LoVo (cell line): ENCODE measurements at places on chromosomes 7 and 10.

DNA sequence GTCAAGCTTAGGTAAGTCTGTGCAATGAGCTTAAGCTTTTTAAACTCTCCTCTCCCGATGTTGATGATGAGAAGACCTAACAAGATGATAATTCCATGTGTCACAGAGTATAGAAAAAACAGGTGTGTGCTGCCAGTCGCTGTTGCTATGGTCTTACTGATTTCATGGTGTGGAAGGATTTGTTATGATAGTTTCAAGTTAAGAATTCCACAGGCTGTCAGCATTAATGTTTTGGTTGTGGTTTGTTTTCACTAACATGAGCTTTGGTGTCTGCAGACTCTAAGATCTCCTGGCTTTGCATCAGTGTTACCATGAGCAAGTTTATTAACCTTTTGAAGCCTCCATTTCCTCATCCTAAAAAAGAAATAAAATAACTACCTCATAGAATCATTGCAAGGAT, 123.7 kb downstream of the NSUN6 start:
- no peak for DNase-seq

DNA sequence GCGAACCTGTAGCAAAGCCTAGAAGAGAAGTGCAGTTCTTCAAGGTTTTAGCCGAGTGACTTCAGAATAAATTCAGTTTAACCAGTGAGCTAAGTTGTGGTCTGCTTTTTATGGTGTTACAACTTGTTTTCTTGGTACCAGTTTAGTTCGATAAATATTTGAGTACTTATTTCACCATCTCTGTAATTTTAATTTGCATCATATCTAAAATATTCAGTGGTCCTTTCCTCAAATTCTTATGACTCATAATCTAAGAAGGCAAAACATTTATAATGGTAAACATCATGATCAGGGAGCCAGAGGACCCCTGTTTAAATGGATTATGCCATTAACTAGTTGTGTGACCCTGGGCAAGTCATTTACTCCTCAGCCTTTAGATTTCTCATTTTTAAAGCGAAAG, 4.1 kb upstream of the BMPER start:
- DNase-seq: no peak

GRCh38 chr7:90459888-90460287, 9.6 kb upstream of the PTTG1IP2 start:
- peak; percentile 26 for DNase-seq

DNA sequence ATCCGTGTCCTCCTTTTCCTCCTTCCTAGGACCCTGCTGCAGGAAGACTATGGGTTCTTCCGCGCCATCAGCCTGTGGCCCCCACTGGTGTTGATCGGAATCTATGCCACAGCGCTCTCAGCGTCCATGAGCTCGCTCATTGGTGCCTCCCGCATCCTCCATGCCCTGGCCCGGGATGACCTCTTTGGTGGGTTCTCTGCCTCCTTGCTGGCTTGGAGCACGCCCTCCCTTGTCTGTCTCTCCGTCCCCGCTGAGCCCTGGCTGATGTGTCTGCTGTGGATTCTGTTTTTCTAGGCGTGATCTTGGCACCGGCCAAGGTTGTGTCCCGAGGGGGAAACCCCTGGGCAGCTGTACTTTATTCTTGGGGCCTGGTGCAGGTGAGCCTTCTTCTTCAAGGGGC, 7.3 kb upstream of the TRIP6 start:
- DNase-seq: no peak

- no peak for DNase-seq
Measured at GRCh38 chr10:125692601-125693523, 9.9 kb upstream of the TEX36 start.

DNA sequence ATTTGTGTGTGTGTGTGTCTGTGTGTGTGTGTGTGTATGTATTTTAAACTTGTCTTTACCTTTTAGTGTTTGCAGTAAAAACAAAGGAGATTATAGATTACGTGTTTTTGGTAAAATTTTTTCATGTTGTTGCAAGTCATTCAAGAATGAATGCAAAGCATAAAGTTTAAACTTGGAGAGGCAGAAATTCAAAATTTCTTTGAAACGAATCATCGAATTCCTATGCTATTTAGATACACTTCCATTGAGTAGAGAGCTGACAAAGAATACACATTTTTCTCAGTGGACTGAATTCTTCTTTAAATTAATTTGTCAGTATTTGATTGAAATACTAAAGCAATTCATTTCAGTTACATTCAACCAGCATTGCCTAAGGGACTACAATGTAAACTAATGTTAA, 66.0 kb upstream of the HDAC9 start:
- DNase-seq: no peak

DNA sequence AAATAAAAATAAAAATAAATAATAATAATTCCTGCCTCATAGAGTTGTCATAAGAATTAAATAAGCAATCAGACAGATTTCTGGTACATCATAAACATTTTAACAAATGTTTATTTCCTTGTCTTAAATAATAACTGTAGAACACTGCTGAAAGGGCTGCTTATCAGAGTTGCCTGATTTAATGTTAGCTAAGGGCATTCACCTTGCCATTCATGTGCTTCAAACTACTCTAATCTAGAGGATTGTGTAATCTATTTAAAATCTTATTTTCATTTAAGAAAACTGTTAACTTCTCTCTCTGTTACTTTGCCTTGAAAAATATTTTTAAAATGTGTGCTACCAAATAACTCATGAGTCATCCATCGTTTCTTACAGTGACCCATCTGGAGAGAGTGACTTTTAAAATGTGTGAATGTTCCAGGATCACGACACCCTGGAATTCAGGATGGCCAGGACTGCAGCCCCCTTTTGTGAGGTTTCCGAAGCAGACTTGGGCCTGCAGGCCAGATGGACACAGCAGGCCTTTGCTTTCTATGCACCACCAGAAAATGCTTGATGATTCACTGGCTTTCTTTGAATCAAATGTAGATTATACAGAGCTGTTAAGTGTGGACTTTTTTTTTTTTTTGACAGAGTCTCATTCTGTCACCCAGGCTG, 109.1 kb upstream of the TNS3 start:
- no peak for DNase-seq

DNA sequence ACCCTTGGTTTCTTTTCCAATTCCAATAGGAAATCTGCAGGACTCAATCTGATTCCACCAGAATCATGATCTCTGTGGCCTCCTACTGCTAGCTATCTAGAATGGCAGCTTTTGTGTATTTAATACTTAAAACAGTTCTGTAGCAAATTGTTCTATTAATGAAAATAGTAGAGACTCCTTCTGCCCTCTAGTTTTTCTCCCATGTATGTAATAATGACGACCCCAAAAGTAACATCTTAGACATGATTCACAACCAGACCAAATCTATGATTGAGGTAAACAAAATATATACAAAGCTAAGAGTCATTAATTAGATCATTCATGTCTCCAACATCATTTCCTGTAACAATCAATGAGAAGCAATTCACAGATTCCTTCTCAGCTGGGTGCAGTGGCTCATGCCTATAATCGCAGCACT, 259.1 kb upstream of the MKLN1 start:
- DNase-seq: no peak

DNA sequence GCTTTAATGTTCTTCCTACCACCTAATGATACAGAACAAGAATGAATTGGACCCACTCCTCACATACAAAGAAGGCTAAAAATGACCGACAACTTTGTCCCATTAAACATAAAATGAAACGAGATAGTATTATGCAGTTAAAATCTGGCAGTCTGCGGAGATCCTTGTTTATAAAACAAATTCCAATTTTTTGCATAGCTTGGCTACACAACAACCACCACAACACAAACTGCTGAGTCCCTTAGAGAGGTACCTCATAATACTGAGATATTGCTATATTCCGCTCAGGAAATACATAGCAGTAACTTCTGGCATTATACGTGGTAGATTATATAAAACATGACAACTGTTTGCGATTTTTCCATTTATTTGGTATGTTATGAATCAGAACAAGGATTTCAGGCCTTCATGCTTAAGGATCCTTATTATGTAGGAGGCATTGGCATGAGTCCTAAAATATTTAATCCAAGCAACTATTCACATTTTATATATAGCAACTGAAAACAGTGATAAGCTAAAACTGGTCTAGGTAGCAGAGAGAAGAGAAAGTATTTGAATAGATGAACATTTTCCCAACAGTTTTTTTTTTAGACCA, 96.0 kb downstream of the ANK3 start:
- DNase-seq: no peak

GRCh38 chr10:69515699-69516259, 57.4 kb downstream of the NEUROG3 start:
- peak; percentile 73 for DNase-seq

- DNase-seq: no peak
Measured at GRCh38 chr7:20030915-20031362, 186.2 kb downstream of the MACC1 start.

- no peak for DNase-seq
Measured at GRCh38 chr7:138618933-138619332, 82.2 kb downstream of the SVOPL start.

GRCh38 chr10:1309617-1310270, 253.6 kb downstream of the WDR37 start:
- no peak for DNase-seq

GRCh38 chr10:118106426-118106825, 59.7 kb upstream of the RAB11FIP2 start:
- no peak for DNase-seq

GRCh38 chr7:107559864-107560263, 3.9 kb downstream of the COG5 start:
- DNase-seq: no peak

- DNase-seq: no peak
Measured at GRCh38 chr10:24272374-24272773, 63.4 kb downstream of the KIAA1217 start.

DNA sequence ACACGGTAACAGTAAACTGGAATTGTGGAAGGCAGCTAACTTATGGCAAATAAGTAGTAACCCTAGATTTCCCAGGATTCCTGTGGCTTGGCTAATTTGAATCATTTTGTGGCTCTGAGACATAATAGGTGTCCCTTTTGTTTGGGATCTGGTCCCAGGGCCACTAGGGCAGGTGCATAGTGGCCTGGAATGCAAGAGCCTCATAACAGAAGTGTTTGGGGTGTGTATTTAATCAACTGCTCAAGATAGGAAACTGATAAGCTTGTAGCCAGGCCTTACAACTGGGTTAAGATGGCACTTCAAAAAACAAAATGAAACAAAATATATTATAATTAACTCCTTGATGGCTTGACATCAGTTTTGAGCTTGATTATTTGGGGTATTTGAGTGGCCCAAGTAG, 541.8 kb downstream of the ETV1 start:
- DNase-seq: no peak

DNA sequence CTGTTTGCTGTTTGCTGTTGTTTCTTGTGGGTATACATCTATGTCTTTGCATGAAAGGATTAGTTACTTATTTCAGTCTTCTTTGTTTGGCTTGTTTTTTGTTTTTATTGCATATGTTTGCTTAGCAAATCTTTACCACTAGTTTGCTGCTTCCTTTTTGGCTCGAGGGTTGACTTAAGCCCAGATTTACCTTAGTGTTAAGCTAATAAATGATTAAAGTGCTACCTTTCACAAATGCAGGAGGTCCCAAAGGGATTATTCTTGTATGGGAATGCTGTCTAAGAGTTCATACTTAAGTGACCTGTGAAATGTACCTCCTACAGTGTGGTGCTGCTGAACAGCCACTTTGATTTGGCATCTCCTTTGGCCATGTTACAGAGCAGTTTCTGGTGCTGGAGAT, 273.5 kb upstream of the NPY start:
- DNase-seq: no peak

- no peak for DNase-seq
Measured at GRCh38 chr7:24750441-24751055, 6.7 kb downstream of the GSDME start.

- no peak for DNase-seq
Measured at GRCh38 chr10:52447931-52448353, 133.9 kb downstream of the DKK1 start.

- no peak for DNase-seq
Measured at GRCh38 chr10:31081937-31082840, 50.5 kb upstream of the ZNF438 start.

DNA sequence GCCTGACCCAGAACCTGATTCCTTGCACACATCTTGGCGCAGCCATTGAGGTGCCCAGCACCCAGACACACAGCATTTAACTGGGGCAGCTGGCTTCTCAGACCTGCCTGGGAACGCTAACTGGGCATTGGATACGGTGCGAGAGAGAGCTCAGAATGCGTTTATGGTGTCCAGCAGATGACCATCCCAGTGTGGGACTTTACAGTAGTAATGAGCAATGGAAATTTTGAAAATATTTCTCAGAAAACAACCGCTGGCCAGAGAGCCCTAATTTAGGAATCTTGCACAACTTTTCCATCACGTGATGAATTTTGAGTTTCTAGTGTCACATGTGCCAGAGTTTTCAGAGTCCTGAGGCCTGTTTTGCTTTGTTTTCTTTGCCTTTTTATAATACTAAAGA, 78.2 kb upstream of the SEC61G start:
- DNase-seq: no peak

DNA sequence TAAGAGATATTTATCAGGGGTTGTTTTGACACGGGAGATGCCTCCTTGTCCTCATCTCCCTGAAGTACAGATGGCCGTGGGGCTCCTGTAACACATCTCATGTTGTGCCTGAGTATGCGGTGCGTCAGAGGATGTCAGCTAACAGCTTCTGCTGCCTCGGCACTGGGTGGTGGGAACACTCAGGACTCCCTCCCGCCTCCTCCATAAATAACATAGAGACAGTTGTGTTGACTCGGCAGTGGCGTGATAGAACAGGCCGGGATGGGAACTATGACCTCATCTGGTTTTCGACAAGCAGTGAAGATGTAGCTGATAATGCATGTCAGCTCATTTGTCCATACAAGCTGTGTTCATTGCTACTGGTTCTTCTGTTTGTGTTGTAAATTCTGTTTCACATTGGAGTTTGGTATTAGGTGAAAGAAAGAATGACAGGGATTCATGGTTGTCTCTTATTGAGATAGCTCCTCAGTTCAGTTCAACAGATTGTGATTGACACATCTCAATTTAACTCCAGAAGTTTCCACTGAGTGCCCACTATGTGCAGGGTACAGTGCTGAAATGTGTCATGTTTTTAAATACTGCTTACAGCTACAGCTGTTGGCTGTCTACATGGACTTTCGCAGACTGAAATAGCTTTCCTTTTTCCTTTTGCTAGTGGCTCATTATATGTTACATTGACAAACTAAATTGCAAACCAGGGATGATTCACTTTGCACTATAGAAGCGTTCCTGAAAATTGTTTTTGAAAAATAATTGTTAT, 87.4 kb downstream of the CHN2 start:
- DNase-seq: no peak

DNA sequence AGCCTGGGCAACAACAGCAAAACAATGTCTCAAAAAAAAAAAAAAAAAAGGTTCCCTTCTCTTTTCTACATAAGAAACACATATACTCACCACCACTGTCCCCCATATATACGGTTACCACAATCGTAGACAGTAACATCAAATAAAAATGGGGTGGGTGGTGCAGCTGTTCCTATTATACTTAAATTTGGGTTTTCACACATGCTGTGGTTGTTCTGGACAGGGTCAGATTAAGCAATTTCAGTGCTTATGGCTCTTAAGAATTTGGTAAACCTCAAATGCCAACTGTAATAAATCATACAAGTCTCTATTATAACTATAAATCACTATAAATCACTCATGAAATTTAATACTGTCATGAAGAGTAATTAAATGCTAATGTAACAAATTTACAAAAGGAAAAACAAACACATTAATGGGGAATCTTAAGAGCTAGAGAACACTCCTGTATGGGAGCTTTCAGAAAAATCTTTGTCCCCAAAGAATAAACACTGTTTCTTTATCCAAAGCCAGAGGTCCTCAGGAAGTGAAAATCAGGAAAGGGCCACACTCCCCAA, 143.6 kb downstream of the GLI3 start:
- DNase-seq: no peak
